ENCODE measurements at places on chromosomes 13 and 19.

DNA sequence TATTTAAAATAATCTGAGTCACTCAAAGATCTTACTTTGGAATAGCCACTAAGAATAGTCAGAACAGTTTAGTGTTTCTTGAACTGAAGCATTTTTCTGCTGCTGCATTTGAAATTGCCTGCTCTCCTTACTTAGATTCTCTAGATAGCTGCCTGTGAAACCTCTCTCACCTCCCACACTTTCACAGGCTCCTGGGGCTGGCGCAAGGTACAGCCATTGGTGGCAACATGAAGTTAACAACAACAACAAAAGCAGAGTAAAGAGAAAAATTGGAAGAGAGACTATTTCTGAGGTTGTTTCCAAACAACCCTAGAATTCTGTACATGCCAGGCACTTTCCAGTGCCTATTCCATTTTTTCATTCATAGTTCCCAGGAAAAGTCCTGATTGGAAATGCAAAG lies 25.3 kb downstream of the SLITRK5 start:
- no peak for DNase-seq

- no peak for DNase-seq
Measured at GRCh38 chr13:36801035-36801434, 18.0 kb upstream of the RFXAP start.

GRCh38 chr13:20404488-20405222 lies 121.0 kb downstream of the CRYL1 start:
- peak; percentile 32 for DNase-seq

DNA sequence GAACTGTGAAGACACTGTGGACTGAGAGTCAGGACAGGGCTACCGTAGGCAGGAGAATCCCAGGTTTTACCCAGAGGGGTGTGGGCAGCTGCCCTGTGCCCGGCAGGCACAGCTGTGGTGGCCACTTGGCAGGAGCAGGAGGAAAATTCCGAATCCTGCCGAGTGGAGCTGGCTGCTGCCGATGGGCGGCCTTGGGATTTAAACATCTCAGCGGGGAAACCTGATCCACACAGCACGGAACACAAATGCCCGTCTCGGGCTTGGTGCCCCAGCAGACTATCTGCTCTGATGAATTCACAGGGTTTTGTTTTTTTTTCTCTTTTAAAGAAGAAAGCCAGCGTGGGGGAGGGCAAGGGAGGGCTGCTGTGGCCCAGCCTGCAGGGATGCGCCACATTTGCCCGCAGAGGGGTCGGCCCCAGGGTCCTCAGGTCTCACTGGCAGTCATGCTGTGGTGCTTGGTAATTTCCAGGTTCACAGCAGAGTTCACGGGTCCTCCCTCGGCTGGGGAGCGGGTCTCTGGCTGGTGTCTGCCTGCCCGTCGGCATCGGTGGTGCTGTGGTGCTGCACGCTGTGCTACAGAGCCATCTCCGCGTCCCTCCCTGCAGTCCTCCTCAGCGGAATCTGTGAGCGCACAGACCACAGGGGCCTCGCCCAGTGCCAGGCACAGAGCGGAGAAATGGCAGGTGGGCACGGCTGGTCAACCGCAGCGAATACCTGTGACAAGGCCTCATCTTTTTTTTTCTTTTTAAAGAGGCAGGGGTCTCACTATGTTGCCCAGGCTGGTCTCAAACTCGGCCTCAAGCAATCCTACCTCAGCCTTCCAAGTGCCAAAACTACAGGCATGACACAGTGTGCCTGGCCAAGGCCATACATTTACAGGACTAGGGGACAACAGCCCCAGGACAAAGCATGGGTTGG lies 28.1 kb downstream of the MPND start:
- no peak for DNase-seq

DNA sequence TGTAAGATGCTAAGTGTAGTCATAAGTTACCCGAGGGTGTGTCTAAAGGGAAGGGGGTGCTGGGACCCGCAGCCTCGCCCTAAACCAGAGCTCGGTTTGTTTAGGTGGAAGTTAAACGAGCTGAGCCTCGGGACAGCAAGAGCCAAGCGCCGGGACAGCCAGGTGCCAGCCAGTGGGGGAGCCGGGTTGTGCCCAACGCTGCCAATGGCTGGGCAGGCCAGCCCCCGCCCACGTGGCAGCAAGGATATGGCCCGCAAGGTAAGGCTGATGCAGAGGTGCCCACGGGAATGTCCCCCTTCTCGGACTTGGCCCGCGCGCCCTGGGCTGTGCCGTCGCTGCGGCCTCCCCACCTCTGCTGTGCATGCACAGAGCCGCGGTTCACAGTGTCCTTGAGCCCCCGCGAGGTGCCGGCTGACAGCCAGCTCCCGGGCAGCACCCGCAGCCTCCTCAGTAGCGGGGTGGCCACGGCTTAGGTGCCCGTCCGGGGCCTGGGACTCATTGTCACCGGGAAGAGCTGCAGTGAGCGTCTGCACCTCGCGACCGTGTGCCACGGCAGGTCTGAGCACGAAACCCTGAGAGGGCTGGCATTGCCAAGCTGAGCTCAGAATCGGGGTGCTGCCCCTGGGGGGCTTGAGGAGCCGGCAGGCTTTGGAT lies 9.3 kb upstream of the RPS15 start:
- no peak for DNase-seq

DNA sequence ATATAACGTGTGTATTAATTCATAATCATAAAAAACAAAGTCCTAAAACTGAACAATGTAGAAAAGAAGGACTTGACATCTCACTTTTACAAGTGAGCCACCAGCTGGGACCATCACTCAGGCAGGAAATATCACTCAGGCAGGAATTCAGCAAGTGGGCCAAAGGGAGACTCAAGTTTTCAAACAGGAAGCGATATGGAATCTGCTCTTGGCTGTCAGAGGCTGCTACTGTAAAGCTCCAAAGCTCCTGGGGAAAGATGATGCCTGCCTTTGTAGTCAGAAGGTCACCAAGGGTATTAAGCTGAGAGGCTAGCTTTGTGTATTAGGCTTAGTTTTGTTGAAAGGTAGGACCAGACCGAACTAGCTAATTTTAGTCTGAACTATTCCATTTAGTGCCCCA lies 5.5 kb upstream of the AKAP11 start:
- DNase-seq, result no peak
